ENCODE measurements at places on chromosomes 12 and 14.

DNA sequence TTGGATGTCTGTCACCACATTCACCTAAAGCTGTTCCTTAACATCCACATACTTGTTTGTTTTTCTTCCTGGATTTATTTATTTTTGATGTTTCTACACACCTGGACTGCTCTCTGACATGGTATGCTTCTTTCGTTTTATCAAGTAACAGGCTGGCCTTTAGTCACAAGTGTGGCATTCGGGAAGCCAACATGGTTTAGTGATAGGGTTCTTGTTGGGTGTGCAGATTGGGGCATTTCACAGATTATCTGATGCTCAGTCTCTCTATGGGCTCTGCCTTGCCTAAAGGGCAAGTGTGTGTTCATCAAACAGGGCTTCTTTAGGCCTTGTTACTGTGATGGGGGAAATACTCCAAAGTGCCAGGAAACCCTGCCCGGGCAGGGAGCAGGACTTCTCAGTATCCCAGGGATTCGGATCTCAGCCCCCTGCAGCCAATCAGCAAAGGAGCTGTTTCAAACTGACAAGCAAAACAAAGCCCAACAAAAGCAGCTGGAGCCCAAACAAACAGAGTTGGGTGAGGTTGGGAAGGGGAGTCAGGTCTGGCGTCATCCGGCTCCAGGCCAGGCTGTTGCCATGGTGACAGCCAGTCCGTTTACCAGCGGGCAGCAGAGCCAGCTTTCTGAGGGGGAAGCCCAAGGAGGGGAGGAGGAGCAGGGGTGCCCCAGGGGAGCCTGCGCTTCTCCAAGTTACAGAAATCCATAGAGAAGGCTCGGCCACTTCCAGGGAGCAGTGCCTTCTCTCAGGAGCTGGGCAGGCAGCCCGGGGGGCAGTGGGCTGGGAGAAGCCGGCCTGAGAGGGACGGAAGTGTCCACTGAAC lies 31.9 kb downstream of the FOS start:
- no peak for DNase-seq

- no peak for DNase-seq
Observed at GRCh38 chr14:104120281-104120741, 18.1 kb upstream of the KIF26A start.

GRCh38 chr14:68408680-68409079 lies 384.2 kb downstream of the ZFP36L1 start:
- DNase-seq = no peak

- no peak for DNase-seq
Observed at GRCh38 chr14:73748858-73749357, 34.7 kb upstream of the PNMA1 start.

DNA sequence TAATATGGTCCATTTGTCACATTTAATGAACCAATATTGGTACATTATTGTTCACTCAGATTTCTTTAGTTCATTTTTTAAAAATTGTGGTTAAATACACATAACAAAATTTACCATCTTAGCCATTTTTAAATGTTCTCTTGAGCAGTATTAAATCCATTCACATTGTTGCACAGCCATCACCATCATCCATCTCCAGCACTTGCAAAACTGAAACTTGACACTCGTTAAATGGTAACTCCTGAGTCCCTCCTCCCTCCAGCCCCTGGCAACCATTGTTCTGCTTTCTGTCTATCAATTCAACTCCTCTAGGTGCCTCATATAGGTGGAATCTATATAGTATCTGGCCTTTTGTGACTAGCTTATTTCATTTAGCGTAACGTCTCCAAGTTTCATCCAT lies 86.4 kb downstream of the ACACB start:
- DNase-seq = no peak

GRCh38 chr12:3493859-3494176 lies 2.8 kb downstream of the PRMT8 start:
- no peak for DNase-seq

DNA sequence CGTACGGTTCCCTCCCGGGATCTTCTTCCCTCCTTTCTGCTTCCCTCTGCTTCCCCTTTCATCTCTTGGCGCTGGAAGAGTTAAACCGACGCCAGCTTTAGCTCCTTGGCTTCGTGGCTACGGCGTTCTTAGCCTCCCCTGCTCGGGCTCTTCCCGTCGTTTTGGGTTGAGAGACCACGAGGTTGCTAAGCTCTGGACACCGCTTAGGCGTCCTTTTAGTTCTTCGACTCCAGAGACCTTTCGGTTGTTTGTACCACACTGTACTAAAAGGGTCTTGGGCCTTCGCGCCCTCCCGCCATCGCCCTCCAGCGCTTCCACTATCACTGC lies 545 bp downstream of the CPSF2 start:
- no peak for DNase-seq

GRCh38 chr14:68291820-68292219 lies 472.2 kb downstream of the RAD51B start:
- DNase-seq = no peak

GRCh38 chr12:52496590-52497071 lies 3.6 kb upstream of the KRT6A start:
- DNase-seq = no peak

DNA sequence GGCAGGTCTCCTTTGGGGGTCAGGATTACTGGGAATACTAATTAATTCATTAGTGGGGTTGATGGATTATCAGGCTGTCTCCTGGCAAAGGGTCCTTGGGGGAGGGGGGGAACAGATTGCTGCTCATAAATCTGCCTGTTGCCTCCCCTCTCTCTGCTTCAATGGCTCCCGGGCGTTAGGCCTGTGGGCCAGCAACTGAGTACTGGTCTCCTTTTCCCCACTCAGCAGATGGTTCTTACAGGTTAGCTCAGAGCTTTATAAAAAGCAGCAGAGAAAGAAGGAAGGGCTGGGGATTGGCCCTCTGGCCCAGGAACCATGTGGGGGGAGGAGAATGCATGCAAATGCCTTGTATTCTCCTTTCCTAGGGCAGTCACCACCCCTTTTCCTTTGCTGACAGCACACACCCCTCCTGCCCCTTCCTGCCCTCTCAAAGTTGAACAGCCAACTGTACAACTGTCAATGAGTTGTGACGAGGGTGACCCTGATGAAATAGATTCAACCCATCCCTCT lies 2.3 kb upstream of the NEUROD4 start:
- no peak for DNase-seq

DNA sequence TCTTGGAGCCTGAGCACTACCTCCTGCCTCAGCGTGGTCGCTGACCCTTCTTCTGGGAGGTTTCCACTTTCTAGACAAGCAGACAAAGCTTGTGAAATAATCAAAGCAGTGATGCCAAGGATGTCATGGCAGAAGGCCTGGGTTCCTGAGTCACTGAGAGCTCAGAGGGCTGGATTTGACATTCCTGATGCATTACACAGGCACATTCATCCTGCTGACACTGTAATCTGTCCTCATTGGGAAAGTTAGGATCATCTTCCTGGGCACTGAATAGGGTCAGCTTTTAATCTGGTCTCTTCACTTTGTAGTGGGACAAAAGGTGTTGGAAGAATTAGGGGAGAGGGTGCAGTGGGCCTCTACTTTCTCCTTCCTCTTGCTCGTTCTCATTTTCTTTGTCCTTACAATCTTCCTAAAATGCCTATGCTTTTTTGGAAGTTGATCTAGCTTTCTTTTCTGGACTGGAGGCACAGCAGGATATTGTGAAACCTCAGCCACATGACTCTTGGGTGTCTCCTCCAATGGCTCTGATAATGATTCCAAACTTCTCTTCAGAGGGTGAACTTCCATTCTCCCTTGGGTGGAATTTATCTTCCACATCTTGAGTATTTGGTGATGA lies 29.6 kb downstream of the EEA1 start:
- no peak for DNase-seq

GRCh38 chr14:33578461-33579216 lies 372.2 kb downstream of the EGLN3 start:
- DNase-seq = no peak

DNA sequence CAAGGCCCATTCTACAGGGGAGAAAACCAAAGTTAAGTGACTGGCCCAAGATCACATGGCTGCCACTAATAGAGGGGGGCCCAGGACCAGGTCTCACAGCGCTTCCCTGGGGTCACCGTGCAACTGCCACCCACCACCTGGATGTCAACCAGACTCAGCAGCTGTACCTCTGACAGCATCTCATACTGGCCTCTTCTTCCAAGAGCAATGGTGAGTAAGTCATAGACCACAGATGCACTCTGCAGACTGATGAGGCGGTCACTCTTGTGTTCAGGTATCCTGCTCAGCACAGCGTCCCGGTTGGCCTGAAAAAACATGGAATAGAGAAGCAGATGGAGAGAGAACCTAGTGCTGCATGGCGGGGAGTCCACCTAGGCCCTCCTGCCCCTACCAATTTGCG lies 139.9 kb downstream of the TTC7B start:
- no peak for DNase-seq

- no peak for DNase-seq
Observed at GRCh38 chr14:23066368-23066767, 9.0 kb upstream of the CDH24 start.

DNA sequence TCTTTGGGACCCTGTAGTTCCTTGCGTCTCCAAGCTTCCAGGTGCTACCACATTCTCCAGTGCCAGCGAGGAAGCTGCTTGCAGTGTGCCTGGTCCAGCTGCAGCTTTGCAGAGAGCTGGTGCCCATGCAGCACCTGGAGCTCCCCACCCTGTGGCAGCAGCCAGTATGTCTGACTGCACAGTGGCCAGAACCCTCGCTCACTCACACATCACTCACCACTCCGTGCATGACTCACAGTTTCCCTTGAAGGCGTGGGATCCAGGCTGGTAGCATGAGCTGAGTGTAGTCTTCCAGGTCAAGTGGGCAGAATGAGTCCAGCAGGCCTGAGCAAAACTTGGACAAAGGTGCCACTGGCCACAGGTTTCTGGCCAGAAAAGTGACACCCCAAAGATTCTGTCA lies 33.6 kb downstream of the SDR9C7 start:
- DNase-seq = no peak

DNA sequence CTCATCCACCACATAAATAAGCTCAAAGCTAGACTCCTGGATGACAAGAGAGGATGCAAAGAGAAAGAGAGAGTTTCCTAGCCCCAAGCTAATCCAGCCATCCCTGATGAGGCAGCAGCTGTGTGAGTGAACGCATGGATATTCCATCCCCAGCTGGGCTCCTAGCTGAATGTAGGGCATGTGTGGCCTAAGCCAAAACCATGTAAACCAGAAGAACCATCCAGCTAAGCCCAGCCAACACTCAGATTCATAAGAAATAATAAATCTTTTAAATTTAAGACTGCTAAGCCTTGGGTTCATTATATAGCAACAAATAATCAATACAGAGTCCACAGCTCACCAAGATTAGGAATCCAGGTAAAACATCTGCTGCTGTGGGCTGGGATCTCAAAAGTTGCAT lies 94.3 kb downstream of the TNFAIP2 start:
- DNase-seq = no peak

DNA sequence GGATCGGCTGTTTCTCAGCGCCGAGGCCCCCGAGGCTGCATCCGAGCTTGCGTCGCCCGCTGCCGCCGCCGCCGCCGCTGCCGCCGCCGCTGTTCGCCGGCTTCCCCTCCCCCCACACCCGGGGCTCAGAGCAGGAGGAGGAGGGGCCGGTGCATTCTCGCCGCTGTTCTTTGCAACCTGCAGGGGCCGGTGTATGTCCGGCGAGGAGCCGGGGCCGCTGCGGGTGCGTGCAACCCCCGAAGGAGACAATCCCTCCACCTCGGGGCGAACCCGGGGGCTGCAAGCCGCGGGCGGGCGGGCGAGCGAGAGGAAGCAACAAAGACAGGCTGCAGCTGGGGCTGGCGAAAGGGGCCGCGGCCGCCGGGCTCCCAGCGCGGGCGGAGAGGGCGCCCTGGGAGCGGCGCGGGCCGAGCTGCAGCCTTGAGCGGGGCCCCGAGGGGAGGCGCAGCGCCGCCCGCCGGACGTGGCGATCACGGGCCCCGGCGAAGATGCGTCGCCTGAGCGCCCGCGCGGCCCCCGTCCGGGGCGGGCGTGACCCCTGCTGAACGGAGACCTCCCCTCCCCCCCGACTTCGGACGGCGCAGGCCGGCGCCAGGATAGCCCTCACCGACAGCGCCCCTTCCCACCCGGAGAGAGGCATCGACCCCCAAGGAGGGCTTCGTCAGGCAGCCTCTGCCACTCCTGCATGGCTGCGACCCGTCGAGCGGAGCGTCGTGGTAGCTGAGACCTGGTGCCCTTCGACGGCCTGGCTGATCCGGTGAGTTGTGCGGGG lies 702 bp downstream of the FAM222A start:
- peak; percentile 35 for DNase-seq

- no peak for DNase-seq
Observed at GRCh38 chr12:66979251-66979650, 289.9 kb upstream of the CAND1 start.

- DNase-seq = no peak
Observed at GRCh38 chr14:78403278-78403815, 233.2 kb downstream of the NRXN3 start.

DNA sequence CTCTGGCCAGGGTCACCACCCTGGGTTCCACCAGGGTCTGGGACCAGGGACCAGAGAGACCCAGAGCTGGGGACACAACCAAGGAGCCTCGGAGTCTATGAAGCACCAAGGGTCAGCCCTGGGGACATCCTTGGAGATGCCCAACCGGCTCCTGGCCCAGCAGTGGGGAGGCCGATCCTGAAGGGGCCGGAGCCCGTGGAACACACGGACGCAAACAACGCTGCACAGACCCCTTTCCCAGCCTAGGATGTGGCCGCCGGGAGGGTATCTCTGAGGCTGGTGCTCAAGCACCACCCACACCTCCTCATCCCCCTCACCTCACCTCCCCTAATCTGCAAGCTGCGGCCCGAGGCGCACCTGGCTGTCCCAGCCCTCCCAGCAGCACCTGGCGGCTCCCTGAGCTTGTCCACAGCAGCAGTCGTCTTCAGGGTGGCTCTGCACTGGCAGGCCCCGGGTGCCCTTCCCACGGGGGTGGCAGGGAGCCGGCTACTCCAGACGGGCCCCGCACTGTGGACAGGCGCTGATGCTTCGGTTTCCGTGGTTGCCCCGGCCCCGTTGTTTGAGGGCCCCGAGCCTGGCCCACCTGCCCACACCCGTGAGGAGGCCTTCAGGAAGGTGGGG lies 146.8 kb upstream of the C14orf180 start:
- no peak for DNase-seq

- DNase-seq = no peak
Observed at GRCh38 chr14:94111276-94112095, 950 bp downstream of the IFI27 start.

DNA sequence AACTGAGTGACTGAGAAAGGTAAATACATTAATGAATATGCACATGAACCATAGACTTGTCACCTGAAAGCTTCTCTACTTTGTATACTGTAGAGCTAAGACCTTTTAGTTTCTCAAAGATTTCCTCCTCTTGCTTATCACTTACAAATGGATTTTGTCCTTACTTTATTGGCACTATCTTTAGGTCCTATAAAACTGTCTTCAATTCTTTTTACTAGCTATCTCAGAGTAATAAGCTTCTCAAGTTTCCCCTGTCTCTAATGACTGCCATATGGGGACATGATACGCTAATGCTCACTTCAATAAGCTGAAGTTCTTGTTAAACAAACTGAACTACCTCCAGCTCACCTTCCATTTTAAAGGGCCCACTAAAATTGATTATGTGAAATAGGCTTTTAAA lies 468.2 kb upstream of the CCDC196 start:
- DNase-seq = no peak

- no peak for DNase-seq
Observed at GRCh38 chr12:52461693-52462092, 9.7 kb upstream of the KRT6B start.

Data from stimulated activated CD4-positive, alpha-beta T cell treated with anti-CD3 and anti-CD28 coated beads, TNF-alpha, amount 100 ng/mL, for 48 hours (primary cell).